Mucosa of descending colon (tissue), 3 donors: ENCODE measurements at places on chromosomes 6 and 20.

DNA sequence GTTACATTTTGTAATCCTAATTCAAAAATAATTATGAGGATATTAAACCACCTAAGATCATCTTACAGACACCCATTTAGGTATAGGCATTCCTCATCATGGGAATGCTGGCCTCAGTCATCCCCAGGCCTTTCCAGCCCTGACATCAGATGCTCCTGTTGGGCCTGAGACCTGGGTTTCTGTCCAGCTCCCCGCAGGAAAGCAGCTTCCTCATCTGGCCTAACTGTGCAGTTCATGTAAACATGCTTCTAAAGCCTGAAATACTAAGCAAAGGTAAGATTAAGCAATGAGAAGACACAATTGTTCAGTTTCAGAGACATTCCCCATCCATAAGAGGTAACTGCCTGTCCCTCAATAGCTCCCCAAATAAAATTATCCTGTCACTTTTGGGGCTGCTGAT is 19.0 kb downstream of the ETV7 start:
- no peak for DNase-seq

DNA sequence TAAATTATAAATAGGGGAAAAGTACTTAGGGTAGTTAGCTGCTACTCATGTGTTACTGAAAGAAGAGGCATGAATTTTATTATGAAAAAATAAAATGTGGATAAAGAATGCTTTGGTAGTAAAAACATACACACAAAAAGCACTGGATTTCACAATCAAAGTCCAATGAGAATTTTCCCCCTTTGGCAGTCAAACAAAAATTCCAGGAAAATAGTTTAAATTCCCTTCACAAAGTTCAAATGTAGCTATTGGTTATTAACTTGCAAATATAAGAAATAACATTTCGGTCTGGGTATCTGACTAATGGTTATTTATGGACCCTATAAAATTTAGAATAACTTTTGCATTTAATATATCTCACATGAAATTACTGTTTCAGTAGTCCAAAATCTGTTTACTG is 210.4 kb downstream of the FOXC1 start:
- DNase-seq, result no peak

- no peak for DNase-seq
These were observed 80.4 kb downstream of the SULF2 start for GRCh38 chr20:47704746-47705496.

- no peak for DNase-seq
These were observed 140.4 kb upstream of the CENPW start for GRCh38 chr6:126199466-126199865.

DNA sequence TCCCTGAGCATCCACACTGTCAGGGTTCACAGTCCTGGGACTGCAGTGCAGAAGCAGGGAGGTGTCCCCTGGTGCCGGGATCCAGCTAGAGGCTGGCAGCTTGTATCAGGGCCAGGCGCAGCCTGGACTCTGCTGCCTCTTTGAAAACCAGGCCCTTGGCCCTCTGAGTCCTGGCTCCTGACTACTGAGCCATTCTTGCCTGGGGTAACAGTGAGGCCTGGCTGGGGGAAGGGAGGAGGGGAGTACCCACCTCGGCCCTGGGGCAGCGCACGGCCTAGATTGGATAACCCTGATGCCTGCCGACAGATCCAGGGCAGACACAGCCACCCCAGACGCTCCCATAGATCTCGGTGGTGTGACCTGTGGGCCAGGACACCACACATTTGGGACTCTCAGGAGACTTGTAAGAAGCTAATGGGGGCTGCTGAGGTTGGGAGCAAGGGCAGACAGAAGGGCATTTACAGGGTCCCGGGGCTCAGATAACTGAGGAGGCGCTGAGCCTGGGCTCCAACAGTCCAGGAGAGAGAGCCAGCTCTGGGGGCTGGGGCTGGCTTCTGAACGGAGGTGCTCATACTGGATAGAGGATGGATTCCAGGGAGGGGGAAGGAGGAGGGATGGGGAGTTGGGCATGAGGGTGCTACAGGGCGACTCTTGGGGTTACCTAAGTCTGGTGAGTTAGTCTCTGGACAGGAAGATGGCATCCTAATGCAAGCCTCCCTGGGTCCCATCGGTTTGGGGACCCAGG is 30.5 kb downstream of the SPDEF start:
- no peak for DNase-seq

DNA sequence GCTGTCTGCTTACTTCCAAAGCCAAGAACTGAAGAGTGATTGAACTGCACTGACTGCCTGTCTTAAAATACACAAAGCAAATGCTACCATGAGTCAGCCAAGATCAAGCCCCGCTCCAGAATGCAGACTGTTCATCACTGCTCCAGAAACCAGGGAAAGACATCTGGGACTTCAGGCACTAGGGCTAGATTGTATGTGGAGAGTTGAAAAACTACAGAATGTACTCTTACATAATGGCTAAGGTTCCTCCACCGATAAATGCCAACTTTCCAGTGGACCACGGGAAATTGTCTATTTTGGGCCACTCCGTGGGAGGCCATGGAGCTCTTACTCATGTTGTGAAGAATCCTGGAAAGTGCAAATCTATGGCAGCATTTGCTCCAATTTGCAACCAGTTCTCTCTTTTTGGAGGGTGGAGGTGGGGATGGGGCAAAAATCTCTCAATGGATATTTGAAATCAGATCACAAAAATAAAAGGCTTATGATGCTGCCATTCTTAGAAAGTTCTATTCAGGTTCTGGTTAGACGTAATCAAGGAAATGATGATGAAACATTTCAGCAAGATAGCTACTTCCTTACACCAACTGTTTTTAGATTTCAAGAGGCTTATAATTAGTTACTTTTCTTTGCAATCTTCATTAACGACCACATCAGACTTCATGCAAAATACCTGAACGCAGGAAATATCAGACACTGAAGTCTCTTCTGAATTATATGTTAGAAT is 11.8 kb upstream of the CAP2 start:
- DNase-seq, result no peak

- peak; percentile 19 for DNase-seq
These were observed 68.8 kb downstream of the EYS start for GRCh38 chr6:65638047-65638831.

DNA sequence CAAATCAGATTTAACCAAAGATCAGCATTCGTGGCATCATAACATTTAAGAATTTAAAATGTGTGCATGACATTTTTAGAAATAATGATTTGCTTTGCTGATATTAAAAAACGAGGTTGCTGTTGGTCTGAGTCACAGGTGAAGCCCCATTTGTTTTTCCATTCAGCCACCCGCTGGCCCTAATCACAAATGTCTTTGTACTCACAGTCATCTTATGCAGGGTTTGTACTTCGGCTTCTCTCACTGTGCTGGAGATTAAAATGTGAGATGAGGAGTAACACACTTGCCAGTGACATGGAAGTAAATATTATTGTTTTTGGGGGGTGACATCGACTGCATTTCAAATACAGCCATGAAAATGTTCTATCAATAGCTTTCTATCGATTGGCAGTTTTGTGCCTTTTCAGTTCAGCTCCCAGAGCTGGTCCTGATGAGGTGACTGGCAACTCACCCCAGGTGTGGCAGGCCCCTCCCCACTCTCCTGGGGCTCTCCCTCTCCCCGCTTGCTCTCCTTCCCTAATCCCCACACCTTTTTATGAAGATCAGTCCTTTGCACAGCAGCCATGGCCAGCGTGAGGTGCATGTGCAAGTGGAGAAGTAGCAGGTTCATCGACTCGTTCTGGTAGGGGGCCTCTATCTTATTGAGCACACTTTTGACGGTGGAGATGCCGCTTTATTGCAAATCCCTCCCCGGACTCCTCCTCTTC is 58.8 kb upstream of the FUCA2 start:
- no peak for DNase-seq
